Spleen (tissue), 13 donors: ENCODE measurements at places on chromosomes 3 and 15. TPM values are rescaled to one million over a fixed set of nuclear protein-coding genes. Genes with fewer than 3 reads are reported as not detected.

The PAK6 gene
- polyA plus RNA-seq, result 0.46 TPM

The CHRM5 gene
- not detected for polyA plus RNA-seq

The LRTM1 gene
- 1.6 TPM for polyA plus RNA-seq

The RGMA gene
- 2.0 TPM for polyA plus RNA-seq

The ZNF502 gene
- 2.8 TPM for polyA plus RNA-seq

The MME gene
- polyA plus RNA-seq, result 1.3 TPM

The ZNF621 gene
- 11.8 TPM for polyA plus RNA-seq

The ACAD9 gene
- 25.0 TPM for polyA plus RNA-seq

The MB21D2 gene
- 0.67 TPM for polyA plus RNA-seq

The DOCK3 gene
- 0.08 TPM for polyA plus RNA-seq

The P2RY13 gene
- polyA plus RNA-seq, result 11.6 TPM

The ISG20 gene
- 198 TPM for polyA plus RNA-seq

The GUCA1C gene
- polyA plus RNA-seq, result not detected

The IGDCC3 gene
- polyA plus RNA-seq, result not detected

The STRC gene
- polyA plus RNA-seq, result 0.90 TPM

The ATR gene
- polyA plus RNA-seq, result 21.3 TPM

The LHFPL4 gene
- polyA plus RNA-seq, result not detected

The WNT5A gene
- 1.7 TPM for polyA plus RNA-seq

The TUSC7 gene
- polyA plus RNA-seq, result not detected

The LINS1 gene
- polyA plus RNA-seq, result 9.3 TPM

The TRIM71 gene
- not detected for polyA plus RNA-seq

The RCCD1 gene
- 9.0 TPM for polyA plus RNA-seq

The KLHL40 gene
- polyA plus RNA-seq, result 0.03 TPM

The GABRG3 gene
- polyA plus RNA-seq, result 0.22 TPM

The LMAN1L gene
- 2.4 TPM for polyA plus RNA-seq

The IGSF10 gene
- 0.47 TPM for polyA plus RNA-seq

The NSUN3 gene
- 8.2 TPM for polyA plus RNA-seq

The ARRDC4 gene
- 7.7 TPM for polyA plus RNA-seq

The RBP2 gene
- not detected for polyA plus RNA-seq

The CCR4 gene
- polyA plus RNA-seq, result 1.4 TPM

The RAB6B gene
- polyA plus RNA-seq, result 8.3 TPM

The BNC1 gene
- 0.02 TPM for polyA plus RNA-seq

The SKOR1 gene
- 0.29 TPM for polyA plus RNA-seq

The TGM4 gene
- polyA plus RNA-seq, result not detected
